ENCODE measurements at places on chromosomes 4 and X.

DNA sequence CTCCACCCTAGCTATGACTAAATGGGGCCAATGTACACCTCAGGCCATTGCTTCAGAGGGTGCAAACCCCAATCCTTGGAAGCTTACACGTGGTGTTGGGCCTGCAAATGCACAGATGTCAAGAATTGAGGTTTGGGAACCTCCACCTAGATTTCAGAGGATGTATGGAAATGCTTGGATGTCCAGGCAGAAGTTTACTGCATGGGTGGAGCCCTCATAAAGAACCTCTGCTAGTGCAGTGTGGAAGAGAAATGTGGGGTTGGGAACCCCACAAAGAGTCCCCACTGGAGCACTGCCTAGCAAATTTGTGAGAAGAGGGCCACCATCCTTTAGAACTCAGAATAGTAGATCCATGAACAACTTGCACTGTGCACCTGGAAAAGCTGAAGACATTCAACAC lies 284.1 kb downstream of the ANTXR2 start:
- no peak for DNase-seq

GRCh38 chrX:20315140-20315539 lies 48.4 kb upstream of the RPS6KA3 start:
- DNase-seq, result no peak

DNA sequence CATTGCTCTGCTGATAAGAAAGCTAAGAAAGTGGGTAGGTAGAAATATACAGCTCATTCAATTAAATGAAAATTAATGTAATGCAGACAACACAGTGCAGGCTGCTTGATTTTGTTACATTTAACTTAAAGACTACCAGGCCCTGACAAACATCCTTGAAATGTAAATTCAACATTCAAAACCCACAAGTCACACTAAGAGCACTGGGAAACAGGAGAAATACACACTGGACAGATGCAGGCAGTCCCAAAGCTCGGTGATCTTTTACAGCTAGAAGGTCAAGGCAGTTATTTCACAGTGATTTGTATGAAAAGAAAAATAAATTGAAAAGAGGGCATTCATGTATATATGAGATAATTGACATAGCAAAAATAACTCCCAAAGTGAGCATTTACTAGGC lies 94.3 kb upstream of the PLAC1 start:
- no peak for DNase-seq

DNA sequence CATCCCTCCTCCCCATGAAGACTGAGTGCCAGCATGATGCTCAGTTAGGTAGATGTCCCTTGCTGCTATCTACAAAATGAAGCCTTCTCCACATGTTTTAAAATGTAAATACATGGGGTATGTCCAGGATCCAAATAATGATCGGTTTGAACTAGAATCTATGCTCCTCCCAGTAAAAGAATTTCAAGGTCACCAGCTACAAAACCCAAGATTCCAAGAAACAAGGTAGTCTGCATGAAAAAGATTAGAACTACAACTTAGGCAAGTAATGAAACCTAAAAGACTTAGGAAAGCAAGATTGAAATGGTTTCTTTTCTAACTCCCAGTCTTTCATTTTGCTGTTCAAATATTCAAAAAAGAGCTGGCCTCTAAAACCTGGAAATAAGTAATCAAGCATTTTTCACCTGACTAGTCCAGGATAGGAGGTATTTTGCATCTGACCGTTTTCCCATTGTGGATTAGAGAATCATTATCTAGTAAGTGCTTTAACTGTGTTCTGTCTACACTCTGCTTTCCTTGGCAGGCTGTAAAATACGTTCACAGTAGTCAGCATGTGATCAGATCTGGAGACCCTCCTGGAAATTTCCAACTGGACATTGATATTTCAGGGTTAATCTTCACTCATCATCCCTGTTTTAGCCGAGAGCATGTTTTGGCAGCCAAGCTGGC lies 57.4 kb downstream of the CC2D2A start:
- no peak for DNase-seq

DNA sequence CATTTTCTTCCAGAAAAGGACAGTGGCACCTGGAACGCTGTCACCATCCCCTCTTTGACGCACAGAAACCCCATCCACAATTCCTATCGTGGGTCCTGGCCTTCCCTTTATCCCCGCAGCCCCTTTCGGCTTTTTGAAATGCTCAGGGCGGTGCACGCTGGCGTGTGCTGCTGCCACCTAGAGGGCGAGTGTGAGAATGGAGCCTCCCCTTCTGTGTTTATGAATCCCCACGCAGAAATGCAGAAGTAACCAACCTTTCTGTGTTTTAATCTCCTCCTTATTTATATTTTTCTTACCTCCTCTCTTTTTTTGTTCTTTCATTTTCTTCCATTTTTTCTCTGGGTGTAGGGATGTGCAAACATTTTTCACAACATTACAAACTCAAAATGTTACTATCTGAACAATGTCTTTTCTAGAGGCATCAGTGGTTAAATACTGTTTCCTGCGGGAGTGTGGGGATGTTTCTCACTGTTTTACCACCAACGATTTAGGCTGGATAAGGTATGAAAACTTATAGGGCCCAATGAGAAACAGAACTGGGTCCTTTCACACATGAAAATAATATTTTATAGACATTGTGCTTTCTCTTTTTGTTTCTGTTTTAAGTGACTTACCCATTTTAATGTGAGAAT lies 50.0 kb downstream of the TMA16 start:
- DNase-seq, result peak; percentile 26

DNA sequence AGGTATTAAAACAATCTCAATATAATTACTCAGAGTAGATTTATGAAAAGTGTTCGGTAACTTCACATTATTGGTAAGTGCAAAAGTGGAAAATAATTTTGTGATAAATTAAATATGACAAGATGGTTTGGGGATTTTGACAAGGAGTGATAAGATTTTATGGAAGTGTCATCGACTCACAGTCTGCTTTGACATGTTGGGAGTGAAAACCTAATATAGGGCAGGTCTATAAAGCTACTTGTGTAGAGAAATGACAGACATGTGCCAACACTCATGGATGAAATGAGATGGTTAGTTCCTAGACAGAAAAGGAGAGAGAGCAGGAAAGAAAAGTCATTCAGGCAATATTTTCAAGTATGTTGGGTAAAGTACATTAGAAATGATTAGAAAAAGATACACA lies 456.8 kb downstream of the TRAM1L1 start:
- no peak for DNase-seq

- peak; percentile 0 for DNase-seq
These were observed 339 bp downstream of the TBC1D9 start for GRCh38 chr4:140755774-140756318.

- DNase-seq, result no peak
These were observed 25.9 kb upstream of the LNX1 start for GRCh38 chr4:53617101-53617680.

- DNase-seq, result peak; percentile 35
These were observed 42.0 kb downstream of the F8 start for GRCh38 chrX:154980330-154981115.

DNA sequence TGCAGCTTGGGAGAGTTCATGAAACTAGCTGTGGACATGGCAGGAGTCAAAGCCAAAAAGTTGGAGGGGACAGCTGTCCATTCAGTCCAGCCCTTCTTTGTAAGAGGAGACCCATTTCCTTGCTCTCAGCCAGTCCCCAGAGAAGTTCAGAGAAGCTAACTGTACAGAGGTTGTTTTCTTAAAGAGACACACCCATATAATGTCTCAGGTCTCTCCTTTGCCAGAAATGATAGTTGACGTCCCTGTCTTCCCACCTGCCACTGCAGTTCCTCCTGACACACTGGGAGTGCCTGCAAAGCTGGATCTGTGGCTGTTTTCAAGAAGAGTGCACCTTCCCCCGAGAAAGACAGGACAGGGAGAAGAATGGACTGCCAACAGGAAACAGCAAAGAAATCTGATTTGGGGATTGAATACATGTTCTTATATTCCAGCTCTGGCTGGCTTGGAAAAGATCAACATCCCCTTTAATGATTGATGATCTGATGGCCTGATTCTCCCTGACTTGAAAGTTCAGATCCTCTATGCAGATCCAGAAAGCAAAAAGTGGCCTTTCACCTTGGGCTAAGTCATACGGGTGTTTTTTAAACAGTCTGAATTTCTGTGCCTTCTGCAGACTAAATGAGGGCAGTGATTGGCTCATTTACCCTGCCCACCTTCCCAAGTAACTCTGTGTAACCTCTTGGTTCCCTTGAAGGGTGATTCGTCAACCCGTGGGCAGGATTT lies 87.2 kb downstream of the MAOA start:
- DNase-seq, result no peak

- DNase-seq, result no peak
These were observed 107.0 kb upstream of the HPGD start for GRCh38 chr4:174629265-174629664.

- no peak for DNase-seq
These were observed 51.5 kb downstream of the VMA21 start for GRCh38 chrX:151448509-151448908.

DNA sequence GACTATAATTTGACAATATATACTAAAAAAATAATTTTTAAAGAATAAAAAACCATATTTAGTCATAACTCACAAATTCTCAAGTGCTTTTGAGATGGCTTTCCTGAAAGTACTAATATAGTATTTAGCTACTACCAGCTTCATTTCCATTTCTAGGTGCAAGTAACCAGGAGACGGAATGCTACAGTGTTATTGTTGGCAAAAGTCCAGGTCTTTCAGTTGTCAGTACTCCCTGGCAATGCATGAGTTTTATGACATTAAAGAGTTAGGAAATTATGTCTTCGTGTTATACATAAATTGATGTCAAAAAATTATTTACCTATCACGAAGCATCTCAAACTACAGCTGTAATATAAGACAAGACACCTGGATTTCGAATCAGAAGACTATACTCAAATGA lies 45.0 kb downstream of the TMEM47 start:
- DNase-seq, result no peak

GRCh38 chrX:131288738-131289511 lies at the start of gene IGSF1:
IGSF1 (minus strand) TSS chrX:131289306; CDS start chrX:131286674, 2,632 bp downstream.
- DNase-seq, result no peak

DNA sequence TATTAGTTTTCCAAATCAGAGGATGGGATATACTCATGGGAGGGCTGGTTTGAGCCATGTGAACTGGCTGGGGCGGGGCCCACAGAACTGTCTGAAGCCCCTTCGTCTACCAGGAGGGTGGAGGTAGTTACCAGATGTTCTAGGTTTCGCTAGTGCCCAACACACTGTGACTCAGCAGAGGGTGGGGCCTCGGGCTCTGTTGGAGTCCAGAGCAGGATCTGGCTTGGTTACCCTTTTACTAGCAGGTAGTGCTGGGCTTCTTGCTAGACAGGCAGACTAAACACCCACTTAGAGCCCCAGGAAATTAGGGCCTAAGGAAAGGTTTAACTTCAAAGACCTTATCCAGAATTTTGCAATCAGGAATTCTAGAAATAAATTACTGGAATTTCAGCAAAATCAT lies 56.2 kb upstream of the CHRDL1 start:
- no peak for DNase-seq

DNA sequence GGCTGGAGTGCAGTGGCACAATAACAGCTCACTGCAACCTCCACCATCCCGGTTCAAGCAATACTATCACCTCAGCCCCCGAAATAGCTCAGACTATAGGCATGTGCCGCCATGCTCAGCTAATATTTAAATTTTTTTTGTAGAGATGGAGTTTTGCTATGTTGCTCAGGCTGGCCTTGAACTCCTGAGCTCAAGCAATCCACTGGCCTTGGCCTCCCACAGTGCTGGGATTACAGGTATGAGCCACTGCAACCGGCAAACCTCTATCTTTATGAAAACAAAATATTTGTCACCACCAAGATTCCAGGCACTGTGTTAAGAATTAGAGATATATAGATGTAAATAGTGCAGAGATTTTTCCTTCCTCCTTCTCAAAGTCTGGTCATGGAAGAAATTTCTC lies 232.5 kb downstream of the ANKRD50 start:
- DNase-seq, result no peak

DNA sequence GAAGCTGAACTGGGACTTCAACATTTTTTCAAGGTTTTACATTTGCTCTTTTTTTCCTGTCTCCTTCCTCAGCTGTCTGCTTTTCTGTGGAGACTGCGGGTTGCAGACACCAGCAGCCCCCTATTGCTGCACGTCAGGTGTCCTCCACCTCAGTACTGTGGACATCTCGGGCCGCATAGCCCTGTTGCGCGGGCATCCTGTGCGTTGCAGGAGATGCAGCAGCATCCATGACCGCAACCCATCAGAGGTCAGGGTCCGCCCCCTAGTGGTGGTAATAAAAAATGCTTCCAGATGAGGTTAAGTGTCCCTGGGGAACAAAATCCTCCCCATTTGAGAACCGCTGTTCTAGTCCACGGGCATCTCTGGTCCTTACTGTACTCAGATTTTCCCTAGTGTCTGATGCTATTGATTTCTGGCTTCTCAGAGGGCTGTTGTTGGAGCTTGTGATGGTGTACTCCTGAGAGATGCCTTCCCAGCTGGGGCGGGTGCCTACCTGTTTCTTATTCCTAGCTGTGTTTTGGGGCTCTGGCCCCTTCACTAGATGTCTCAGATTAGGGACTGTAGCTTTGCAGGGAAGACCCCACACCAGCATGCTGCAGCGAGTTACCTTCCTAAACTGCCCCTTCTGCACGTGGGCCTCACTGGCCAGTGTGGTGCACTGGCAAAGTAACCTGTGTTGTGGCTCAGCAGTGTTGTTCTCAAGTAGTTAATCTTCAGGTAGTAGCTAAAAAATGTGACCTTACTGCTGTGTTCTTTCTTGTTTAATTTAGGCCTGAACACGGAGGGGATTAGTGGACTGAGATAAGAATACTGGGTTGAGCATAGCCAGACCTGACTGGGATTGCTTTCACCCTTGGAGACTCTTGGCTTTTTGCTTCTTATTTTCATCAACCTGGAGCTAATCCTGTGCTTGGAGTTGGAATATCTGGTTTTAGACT lies 28.2 kb downstream of the NSD2 start:
- peak; percentile 62 for DNase-seq
